Stimulated activated CD8-positive, alpha-beta memory T cell treated with anti-CD3 and anti-CD28 coated beads, Interleukin-7, amount 100 ng/mL, for 1 hour (primary cell): ENCODE measurements at places on chromosomes 3 and 15.

GRCh38 chr3:147360051-147360439 is 46.3 kb downstream of the ZIC4 start:
- DNase-seq: no peak

DNA sequence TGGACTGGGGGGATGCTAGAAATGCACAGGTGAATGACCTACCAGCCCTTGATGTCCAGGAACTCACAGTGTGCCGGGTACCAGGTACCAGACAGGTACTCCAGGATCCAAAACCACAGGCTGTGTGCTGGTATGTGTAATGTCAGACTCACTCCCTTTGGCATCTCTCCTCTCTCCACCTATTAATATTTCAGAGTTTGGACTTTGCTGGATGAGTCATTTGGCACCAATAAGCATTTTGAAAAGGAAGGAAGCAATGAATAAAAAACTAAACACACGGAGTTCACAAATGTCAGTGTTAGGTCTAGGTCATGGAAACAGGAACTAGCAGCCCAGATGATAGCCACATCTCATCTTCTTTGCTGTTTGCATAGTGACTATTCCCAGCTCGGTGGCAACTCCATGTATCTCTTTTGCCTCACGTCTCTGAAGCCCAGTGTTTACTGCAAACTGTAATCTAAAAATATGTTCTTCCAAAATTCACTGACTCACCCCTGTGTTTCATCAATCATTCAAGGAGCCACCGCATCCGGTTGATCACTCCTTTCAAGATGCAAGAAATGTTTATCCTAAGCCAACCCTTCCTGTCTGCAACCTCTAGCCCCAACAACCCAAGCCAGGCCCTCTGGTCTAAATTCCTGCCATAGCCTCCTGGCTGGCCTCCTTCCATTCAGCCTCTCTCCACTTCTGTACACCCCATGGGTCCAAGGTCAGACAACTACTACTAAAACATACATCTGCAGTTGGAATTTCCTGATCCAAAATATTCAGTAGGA is 8.4 kb downstream of the ITGB5 start:
- DNase-seq: no peak

GRCh38 chr3:38507120-38507519 is 11.0 kb downstream of the EXOG start:
- no peak for DNase-seq

DNA sequence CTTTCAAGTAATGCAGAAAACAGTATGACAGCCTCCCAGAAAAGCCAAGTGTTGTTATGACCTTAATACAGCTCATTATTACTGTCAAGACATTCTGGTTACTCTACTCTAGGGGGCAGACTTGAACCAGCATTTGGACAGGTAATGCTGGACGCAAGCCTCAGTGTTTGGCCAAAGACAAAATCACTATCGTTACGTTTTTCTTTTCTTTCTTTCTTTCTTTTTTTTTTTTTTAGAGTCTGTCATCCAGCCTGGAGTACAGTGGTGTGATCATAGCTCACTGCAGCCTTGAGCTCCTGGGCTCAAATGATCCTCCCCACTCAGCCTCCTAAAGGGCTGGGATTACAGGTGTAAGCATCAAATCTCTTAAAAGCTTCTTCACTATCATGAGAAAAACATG is 29.4 kb upstream of the TMEM45A start:
- no peak for DNase-seq

DNA sequence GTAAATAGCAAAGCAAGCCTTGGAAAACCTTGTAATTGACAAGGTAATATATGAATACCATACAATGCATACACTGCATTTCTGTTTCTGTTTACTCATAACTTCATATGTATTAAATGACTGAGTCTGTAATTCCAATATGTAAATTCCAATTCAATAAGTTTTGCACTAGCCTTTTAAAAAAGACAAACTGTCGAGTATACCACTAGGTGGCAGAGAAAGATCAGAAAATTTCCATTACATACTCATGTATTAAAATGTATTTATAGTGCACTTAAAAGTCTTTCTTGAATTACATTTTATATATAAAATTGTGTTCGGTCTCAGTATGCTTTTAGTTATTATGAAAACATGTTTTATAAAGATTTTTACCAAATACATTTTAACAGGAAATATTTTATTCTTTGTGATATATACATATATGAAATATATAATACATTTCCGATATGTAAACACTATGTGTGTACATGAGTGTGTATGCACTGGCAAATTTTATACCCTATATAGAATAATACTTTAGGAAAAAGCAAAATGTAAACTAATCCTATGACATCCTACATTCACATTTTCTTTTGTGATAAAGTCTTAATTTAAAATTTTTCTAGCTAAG is 216.8 kb downstream of the VGLL3 start:
- no peak for DNase-seq

- DNase-seq: no peak
Measured at GRCh38 chr3:179512378-179512777, 50.3 kb upstream of the ACTL6A start.

- no peak for DNase-seq
Measured at GRCh38 chr3:60094392-60094947, 1044.6 kb upstream of the CFAP20DC start.

- no peak for DNase-seq
Measured at GRCh38 chr15:52252781-52253180, 42.8 kb downstream of the MYO5C start.

- DNase-seq: no peak
Measured at GRCh38 chr3:171875923-171876412, 32.8 kb downstream of the TMEM212 start.

DNA sequence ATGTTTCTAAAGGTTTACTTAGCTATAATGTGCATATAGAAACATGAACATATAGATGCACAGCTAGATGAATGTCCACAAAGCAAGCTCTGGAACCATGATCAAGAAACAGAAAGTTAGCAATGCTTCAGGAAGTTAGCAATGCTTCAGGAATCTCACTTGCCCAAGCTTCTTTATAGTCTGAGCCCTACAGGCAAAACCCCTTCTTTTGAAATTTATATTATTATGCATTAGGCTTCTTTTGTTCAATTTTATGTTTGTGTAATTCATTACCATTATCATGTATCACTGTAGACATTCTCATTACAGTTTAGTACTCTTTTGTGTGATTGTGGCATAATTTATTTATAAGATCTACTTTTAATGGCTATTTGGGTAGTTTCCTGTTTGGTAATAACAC is 286.4 kb upstream of the BCHE start:
- no peak for DNase-seq

- DNase-seq: no peak
Measured at GRCh38 chr15:34055868-34056595, 17.0 kb upstream of the AVEN start.

DNA sequence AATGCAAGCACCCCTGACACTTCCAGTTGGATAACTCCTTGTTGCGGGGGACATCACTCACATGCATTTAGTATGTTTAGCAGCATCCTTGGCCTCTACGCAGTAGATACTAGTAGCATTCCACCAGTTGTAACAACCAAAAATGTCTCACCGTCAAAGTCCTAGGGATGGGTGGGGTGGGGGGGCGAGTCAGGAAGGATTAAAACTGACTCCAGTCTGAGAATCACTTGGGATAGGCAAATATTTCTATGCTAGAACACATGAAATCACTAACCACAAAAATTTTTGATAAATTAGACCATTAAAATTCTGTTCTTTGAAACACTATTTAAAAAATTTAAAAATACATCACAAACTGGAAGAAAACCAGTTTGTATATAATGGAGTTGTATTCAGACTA is 18.0 kb downstream of the ICE2 start:
- DNase-seq: no peak

DNA sequence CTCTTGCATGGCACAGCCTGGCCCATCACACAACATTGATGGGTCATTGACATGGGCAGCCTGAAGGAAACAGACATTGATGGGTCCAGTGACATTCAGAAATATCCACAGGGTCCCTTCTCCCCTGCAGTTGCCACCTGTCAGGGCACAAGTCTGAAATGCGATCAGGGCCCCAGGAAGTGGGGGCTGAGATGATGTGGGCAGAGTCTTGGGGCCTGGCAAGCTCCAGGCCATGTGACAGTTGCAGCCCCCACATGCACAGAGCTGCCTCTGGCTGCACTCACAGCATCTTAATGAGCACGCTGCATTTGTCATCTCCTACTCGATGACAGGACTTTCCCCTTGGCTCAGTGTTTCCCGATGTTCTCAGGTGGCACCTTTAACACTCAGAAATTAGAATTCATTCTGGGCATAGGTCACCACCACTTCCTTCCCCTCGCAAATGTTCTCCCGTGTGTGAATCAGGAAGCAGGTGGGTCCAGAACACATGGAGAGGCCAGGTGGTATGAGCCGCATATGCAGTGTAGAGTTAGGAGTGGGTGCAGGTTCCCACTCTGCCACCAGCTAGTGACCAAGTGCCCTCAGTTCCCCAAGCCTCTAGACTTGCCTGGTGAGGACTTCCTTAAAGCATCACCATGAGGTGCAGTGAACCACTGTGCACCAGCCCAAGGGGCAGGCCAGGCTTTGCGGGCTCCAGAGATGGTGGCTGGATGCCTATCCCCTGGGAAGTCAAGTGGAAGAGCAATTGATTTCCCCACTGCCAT is 1.6 kb upstream of the TXNRD3 start:
- no peak for DNase-seq

- no peak for DNase-seq
Measured at GRCh38 chr3:189038773-189039745, 132.7 kb upstream of the TPRG1 start.
